ENCODE measurements at places on chromosomes 3 and 15.
A peak's percentile ranks its signal among the peaks of the same experiment; 100 is the strongest.

GRCh38 chr15:61654002-61654740 is 406.1 kb downstream of the VPS13C start:
- DNase-seq: no peak

GRCh38 chr3:74623261-74623836 is 8.9 kb upstream of the CNTN3 start:
- no peak for DNase-seq

DNA sequence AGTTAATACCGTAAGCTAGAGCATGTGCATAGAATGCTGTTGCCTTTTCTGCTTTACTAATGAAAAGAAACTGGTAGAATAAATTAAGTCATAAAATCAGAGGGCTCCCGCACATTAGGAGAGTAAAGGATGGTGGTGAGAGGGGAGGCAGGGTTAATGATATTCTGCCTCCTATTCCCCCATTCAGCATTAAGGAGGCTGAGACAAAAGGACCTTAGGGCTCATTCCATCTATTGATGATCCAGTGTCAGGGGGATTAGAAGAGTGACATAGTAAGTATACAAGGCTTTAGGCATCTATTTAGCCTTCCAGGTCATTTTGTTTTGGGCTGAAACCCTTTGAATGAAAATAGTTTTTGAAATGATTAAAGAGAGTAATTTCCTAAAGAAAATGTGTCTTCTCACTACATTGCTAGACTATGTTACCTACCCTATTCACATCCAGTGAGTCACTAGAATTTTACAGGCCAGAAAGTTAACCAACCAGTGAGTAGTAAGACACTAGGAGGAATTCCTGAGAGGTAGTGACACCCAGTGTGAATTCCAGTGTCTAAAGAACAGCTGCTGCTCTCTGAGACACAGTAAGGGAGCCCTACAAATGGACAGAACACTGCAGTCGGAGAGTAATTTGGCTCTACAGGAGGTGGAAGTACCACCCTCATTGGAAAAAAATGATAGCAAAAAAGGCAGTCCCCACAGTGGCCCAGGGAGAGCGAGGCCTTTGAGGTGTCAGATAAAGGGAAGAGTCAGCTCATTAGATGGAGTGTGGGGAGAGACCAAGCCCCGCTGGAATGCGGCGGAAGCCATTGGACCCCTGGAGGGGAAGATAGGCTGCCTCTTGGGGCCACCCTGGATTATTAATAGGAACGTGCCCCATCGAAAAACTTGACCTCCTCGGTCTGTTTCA is 67.6 kb downstream of the TUSC7 start:
- no peak for DNase-seq

- no peak for DNase-seq
Measured at GRCh38 chr15:68557469-68558317, 21.1 kb upstream of the CORO2B start.

GRCh38 chr3:159894386-159894785 is 94.2 kb upstream of the IL12A start:
- DNase-seq: no peak

- peak; percentile 5 for DNase-seq
Measured at GRCh38 chr15:62742409-62743171, 300.0 kb upstream of the TPM1 start.

DNA sequence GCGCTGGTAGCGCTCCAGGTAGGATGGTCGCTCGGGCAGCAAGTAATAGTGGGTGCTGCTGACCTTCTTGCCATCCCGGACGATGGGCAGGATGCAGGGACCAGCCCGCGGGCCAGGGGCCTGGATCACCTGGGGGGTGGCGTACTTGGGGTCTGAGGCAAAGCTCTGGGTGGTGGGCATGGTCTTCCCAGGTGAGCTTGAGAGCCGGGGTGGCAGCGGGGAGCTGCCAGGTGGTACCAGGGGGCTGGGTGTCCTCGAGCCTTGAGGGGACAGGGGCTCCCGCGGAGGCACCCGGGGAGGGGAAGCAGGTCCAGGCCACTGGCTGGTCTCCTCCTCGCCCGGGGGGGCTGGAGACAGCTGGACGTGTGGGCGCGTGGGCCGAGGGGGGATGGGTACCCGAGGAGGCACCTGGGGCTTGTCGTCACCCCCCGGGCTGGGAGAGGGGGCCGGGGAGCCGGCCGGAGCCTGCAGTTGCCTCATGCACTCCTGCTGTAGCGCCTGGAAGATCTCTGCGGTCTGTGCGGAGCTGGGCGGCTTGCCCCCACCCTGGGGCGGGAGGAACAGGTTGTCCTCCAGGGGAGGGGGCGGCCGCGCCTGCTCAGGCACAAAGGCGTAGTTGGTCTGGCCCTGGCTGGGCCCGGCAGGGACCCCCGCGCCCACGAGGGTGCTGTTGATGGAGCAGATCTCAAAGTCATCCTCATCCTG is 40.6 kb downstream of the TNK2 start:
- no peak for DNase-seq

- no peak for DNase-seq
Measured at GRCh38 chr3:63951492-63952247, 39.5 kb upstream of the SCAANT1 start.

- DNase-seq: no peak
Measured at GRCh38 chr3:23776352-23776891, 29.3 kb upstream of the UBE2E1 start.

- no peak for DNase-seq
Measured at GRCh38 chr15:68106656-68107055, 52.5 kb downstream of the PIAS1 start.

DNA sequence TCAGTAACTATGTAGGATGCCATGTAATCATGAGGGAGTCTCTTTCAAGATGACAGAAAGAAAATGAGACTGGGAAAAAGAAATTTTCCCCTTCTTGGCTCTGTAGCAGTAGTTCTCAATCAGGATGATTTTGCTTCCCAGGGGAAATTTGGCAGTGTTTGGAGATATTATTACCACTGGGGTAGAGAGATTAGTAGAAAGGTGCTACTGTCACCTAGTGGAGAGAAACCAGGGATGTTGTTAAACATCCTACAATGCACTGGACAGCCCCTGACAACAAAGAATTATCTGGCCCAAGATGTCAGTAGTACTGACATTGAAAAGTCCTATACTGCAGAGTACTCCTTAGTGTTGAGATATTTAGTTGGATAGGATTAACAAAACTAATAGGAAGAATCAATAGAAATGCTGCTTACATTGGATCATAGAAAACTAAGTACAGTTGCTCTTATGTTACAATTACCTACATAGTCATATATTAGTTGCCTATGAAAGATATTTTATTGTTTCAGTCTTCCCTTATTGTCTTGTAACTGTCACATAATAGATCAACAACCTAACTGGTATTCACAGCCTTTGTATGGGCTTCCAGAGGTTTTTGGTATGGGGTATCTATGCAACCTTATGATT is 433.3 kb downstream of the RAP2B start:
- DNase-seq: no peak

DNA sequence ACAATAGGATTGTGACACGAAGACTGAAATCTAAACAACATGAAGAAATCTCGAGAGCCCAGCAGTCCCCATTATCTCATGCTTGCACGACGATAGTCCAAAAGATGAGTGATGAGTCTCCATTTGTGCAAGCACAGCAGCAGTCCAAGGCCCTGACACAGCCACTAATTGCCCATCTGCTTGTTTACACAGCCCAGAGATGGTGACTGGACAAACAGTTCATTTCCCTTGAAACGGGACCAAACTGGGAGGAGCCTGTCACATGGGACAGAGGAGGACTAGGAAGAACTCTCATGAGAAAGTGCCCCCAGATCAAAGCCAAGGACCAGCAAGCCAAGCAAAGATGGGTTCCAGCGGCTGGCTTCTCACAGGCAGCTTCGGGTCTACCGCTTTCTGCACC is 121.0 kb downstream of the GREM1 start:
- no peak for DNase-seq

DNA sequence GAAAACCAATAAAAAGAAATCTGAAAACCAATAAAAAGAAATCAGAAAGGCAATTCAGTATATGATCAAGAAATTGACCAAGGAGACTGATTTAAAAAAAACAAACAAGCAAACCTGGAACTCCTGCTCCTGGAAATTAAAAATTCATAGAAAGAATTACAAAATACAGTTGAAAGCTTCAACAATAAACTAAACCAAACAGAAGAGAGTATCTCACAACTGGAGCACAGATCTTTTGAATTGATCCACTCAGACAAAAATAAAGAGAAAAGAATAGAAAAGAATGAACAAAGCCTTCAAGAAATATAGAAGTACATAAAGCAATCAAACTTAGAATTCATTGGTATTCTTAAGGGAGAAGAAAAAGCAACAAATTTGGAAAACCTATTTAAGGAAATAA is 271.4 kb downstream of the MBNL1 start:
- no peak for DNase-seq

DNA sequence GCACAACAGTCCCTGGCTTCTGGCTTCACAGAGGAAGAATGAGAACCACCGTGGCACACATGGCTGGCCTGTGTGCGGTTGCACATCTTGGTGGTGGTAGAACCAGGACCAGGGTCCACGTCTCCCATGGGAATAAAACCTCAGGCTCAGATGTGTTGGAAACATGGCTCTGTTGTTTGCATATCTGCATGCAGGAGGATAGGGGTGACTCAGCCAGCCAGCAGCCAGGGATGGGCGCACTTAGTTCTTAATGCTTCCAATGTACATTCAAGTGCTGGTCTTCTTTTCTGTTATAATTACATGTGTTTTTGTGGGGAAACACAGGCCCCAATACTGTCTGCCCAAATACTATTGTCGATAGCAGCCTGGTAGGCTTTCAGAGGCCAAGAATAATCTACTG is 35.8 kb upstream of the BCL2L10 start:
- DNase-seq: no peak

DNA sequence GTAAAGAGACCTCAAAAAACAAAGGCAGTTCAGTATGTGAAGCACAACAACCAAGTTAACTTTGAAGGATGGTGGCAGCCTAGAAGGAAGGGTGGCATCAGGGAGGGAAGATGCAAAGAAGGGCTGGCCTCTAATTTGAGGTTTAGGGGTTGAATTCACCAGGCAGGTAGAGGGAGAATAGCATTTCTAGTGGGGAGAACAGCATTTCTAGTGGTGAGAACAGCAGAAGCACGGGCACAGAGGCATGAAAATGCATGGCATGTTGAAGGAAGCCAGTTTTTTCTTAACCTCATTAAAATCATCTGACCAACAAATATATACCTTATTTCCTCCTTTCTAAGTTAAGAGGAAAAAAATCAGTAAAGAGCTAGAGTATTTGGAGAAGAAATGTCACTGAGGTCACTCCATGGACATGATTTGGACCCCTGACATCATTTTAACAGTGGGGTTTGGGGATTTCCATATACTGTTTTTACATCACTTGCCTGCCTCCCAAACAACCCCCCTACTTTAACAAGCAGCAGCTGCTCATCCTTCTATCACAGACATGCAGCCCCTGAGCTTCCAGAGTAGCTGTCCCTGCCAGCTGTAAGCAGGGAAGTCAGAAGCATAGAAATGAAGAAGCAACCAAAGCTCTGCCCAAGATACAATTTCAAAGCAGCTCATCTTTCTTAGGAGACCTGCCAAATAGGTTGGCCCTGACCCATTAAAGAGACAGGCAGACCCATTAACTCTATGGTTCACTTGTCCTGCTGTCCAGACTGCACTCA is 2.4 kb upstream of the POPDC2 start:
- no peak for DNase-seq

GRCh38 chr3:166844329-166844728 is 535.8 kb downstream of the ZBBX start:
- DNase-seq: no peak

DNA sequence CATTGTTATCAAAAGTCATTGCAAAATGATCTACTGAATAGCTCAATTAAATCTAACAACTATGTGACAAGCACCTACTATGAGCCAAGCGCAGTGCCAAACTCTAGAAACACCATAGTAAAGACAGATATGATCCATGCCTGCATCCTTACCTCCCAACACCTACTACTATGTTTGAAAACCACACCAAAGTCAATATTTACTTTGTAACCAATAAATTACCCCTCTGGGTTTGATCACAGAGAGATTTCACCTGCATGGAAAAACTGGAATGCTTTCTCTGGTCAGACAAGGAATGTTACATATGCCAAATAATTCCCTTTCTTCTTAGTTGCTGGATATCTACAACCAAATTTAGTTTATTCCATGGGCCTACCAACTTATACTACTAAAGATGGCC is 422.2 kb downstream of the FHIT start:
- DNase-seq: no peak

DNA sequence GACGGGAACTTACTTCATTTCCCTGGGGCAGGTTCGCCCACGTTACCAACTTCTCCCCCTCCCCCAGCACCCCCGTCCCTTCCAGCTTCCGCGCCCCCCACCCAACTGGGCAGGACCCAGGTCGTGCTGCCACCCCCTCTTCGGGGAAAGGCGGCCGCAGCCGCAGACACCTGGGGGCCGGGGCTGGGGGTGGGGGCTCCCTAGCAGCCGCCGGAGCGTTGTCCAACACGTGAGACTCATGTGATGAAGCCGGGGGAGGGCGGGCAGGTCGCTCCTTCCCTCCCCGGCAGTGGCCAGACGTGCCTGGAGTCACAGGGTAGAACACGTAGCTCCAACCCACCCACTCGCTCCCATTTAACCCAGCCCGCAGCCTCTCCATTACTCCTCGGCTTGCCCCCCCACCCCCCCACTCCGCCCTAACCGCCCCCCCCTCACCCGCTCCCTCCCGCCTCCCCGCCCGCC is 240 bp upstream of the BHLHE40 start:
- peak; percentile 68 for DNase-seq

DNA sequence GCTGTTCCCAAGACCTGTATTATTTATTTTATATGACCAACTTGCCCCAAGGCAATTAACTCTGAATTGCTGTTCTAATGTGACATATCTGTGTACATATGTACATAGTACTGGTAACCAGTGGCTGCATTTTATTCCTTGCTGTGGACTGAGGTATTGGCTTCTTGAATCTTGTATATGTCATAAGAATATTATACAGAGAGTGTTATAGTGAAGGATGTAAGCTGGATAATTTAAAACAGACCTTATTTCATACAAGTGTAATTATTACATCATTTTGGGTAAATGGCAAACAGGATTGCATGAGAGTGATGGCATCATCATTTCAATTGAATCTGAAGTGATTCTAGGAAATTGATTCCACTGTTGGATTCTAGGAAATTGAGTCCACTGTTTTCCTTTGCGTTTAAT is 32.9 kb downstream of the B3GALNT1 start:
- no peak for DNase-seq

GRCh38 chr3:182005219-182005618 is 293.5 kb downstream of the SOX2 start:
- DNase-seq: no peak

- no peak for DNase-seq
Measured at GRCh38 chr3:174376346-174376745, 482.8 kb upstream of the NAALADL2 start.

GRCh38 chr15:84666373-84666772 is 8.4 kb upstream of the NMB start:
- DNase-seq: no peak
